ENCODE measurements at places on chromosomes 4 and X. TPM values are rescaled to one million over a fixed set of nuclear protein-coding genes. Genes with fewer than 3 reads are reported as not detected.

The PTCHD1 gene
- not detected for total RNA-seq

The SSX4B gene
- total RNA-seq: not detected

The EVC gene
- total RNA-seq: 48.9 TPM

DNA sequence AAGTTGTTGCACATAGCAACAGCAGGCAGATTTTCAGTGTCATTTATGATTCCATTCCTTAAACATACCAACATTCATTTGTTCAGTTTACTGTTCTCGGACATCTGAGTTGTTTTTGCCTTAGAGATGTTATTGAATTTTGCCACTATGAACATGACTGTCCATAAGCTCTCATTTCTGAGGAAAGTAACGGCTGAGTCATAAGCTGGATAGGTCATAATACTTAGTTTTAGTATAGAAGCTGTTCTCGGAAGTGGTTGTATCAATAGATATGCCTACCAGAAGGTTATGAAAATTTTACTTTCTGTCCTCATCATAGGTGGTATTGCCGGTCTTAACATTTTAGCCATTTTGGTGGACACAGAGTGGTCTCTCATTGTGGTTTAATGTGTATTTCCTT, 157.1 kb upstream of the CLNK start:
- no peaks in the 10 kb centered on the region for H3K36me3 ChIP-seq
- no peaks in the 10 kb centered on the region for H3K4me1 ChIP-seq
- no peak overlapping the region for H3K27ac ChIP-seq
- no peak for DNase-seq
- no peaks in the 10 kb centered on the region for H3K27me3 ChIP-seq
- no peak overlapping the region for H3K4me3 ChIP-seq

GRCh38 chr4:68461790-68462189, 14.5 kb downstream of the TMPRSS11E start:
- DNase-seq: no peak
- H3K27ac ChIP-seq: no peak overlapping the region
- no peak overlapping the region for H3K4me3 ChIP-seq
- H3K4me1 ChIP-seq: no peaks in the 10 kb centered on the region

DNA sequence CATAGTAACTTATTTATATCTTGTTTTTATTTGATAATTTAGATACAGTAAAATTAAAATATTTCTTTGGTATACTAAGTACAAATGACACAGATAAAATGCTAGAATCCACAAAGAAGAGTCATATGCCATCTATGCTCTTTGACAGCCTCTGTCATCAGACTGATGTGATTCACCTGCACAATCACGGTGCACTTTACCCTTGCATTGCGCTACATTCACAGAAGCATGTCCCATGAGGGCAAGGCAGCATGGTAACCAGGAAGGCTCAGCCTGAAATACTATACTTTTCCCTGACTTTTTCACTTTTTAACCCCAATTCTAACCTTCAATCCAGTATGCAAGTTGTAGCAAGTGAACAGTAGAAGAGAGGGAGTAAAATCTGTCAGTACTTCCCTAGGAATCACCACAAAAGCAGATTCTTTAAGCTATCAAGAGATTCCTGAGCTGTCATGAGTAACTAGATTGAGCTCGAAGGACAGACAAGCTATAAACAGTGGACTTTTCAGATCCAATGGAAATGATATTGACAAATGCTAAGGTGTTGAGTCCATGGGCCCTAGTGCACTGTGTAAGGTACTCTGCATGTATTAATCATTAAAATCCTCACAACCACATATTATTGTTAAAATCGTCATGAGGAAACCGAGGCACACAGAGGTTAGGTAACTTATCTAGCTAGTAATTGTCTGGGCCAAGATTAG, 14.2 kb downstream of the SEC24D start:
- H3K4me1 ChIP-seq: no peaks in the 10 kb centered on the region
- H3K27me3 ChIP-seq: no peaks in the 10 kb centered on the region
- DNase-seq: no peak

- no peak overlapping the region for H3K27ac ChIP-seq
- H3K4me3 ChIP-seq: no peak overlapping the region
- peak; percentile 53 for DNase-seq
- H3K36me3 ChIP-seq: no peaks in the 10 kb centered on the region
- H3K4me1 ChIP-seq: peaks cover 2% of the 10 kb centered on the region
Measured at GRCh38 chrX:68895341-68895755, 66.5 kb downstream of the EFNB1 start.

- no peak overlapping the region for H3K4me3 ChIP-seq
- H3K36me3 ChIP-seq: no peaks in the 10 kb centered on the region
Measured at GRCh38 chrX:136725441-136726104, 55.2 kb downstream of the ARHGEF6 start.

- H3K4me3 ChIP-seq: no peak overlapping the region
- no peaks in the 10 kb centered on the region for H3K27me3 ChIP-seq
- no peaks in the 10 kb centered on the region for H3K4me1 ChIP-seq
- no peaks in the 10 kb centered on the region for H3K36me3 ChIP-seq
- DNase-seq: no peak
Measured at GRCh38 chr4:20266215-20267082, 14.7 kb downstream of the SLIT2 start.
